Mesothelial cell of epicardium (in vitro differentiated cells): ENCODE measurements at places on chromosomes 2 and 18.

DNA sequence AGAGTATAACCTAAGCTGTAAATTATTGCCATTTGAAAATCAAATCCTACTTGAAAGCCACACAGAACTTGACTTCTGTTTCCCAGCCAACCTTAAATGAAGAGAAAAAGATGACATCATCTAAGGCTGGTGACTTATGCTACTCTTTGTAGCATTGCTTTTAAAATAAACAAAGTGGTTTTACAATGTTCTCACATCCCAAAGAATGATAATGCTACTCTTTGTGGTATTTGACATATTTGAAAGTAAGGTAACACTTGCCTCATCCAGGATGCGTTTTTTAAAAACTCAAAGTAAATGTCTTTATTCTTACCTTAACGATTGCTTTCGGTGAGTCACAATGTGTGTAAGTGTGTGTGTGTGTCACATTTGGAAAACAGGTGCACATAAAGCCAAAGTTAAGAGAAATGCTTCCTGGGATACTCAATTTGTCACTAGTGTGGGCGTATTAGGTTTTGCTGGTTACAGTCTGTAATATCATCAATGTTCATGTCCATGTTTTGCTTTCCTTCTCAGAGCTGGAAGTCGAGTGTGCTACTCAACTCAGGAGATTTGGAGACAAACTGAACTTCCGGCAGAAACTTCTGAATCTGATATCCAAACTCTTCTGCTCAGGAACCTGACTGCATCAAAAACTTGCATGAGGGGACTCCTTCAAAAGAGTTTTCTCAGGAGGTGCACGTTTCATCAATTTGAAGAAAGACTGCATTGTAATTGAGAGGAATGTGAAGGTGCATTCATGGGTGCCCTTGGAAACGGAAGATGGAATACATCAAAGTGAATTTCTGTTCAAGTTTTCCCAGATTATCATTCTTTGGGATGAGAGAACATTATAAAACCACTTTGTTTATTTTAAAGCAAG, 2.6 kb downstream of the PMAIP1 start:
- H3K27me3 ChIP-seq: peaks cover 79% of the 10 kb centered on the region
- peaks cover 8% of the 10 kb centered on the region for H3K36me3 ChIP-seq
- H3K4me3 ChIP-seq: no peak overlapping the region
- peaks cover 16% of the 10 kb centered on the region for H3K4me1 ChIP-seq

GRCh38 chr18:77223221-77223639, 26.4 kb upstream of the GALR1 start:
- no peak overlapping the region for H3K4me3 ChIP-seq
- H3K27ac ChIP-seq: no peak overlapping the region
- DNase-seq: no peak

- H3K27ac ChIP-seq: no peak overlapping the region
- no peak overlapping the region for H3K4me3 ChIP-seq
- H3K36me3 ChIP-seq: no peaks in the 10 kb centered on the region
These were observed 1094.7 kb upstream of the DDX18 start for GRCh38 chr2:116719836-116720235.

- H3K27me3 ChIP-seq: no peaks in the 10 kb centered on the region
- H3K36me3 ChIP-seq: no peaks in the 10 kb centered on the region
- peaks cover 6% of the 10 kb centered on the region for H3K4me1 ChIP-seq
- no peak overlapping the region for H3K27ac ChIP-seq
- DNase-seq: no peak
- no peak overlapping the region for H3K4me3 ChIP-seq
These were observed 363.8 kb downstream of the LRP1B start for GRCh38 chr2:141767051-141767450.

DNA sequence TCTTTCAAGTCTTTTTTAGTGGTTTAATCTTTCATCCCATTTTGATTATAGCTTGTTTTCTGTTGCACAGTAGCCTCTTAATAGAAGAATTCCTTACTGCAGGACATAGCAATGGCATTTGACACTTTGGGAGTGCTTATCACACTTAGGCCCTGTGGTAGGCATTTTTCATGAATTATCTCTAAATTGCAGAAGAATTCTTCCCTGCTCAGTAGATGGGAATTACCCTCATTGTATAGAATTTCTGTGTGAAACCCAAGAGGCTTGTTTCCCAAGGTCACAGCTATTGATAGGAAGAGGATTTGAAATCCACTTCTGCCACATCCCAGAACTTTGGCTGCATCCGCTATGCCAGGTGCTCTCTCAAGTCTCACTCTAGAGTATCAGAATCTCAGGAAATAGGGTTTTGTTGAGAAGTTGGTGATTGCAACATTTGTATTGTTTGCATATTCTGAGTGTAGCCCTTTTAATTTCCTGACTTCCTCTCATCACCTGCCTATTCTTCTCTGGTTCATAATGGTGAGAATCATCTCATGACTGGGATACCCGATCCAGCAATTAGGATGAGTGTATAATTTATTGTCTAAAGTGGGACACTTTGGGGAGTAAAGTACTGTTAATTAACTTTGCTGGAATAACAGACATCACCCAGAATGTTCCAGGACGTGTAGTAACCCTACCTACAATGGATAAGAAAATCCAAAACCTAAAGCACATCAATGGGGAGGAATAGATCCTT, 255.2 kb upstream of the RASGRP3 start:
- H3K36me3 ChIP-seq: peaks cover 14% of the 10 kb centered on the region
- no peak overlapping the region for H3K4me3 ChIP-seq
- H3K4me1 ChIP-seq: peaks cover 13% of the 10 kb centered on the region
- no peaks in the 10 kb centered on the region for H3K27me3 ChIP-seq
- DNase-seq: no peak
- H3K27ac ChIP-seq: no peak overlapping the region

- H3K27me3 ChIP-seq: peaks cover 15% of the 10 kb centered on the region
- H3K4me1 ChIP-seq: peaks cover 8% of the 10 kb centered on the region
- no peak for DNase-seq
These were observed 77.4 kb upstream of the NPAS2 start for GRCh38 chr2:100742277-100743254.

DNA sequence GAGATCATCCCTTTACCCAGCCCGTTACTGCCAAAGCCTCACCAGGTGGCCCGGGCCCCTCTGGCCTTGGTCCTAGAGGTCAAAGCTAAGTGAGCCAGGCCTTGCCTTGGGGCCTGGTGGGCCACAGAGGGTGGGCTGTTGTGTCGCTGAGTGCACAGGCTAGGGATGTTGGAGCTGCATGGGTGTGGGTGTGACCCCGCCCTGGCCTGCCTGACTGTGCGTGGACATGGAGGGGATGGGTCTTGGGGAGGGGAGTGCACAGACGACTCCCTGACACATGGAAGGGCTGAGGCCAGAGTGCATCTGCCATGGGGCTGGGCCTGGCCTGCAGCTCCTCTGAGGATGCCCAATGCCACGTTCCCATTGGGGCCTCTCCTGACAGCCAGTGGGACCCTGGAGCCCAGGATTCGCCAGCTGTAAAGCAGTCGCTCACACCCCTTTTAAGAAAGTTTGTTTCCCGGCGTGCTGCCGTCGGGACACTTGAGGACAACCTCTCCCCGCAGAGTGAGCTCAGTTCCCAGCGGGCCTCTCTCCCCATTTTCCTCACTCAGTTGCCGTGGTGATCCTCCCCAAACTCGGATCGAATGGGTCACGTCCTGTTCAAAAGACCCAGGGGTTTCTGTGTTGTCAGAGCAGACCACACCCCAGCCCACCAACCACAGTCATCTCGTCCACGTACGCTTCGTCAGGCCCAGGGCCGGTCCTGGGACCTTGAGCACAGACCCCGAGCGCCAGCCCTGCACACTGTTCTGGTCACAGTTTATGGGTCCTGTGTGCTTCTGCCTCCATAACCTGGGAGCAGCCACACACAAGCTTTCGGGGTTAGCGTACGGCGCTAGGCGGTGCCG, 93.5 kb downstream of the NFATC1 start:
- peaks cover 10% of the 10 kb centered on the region for H3K4me1 ChIP-seq
- no peak overlapping the region for H3K27ac ChIP-seq
- no peaks in the 10 kb centered on the region for H3K36me3 ChIP-seq
- no peak for DNase-seq
- H3K4me3 ChIP-seq: no peak overlapping the region
- H3K27me3 ChIP-seq: no peaks in the 10 kb centered on the region

- no peak overlapping the region for H3K4me3 ChIP-seq
- H3K27ac ChIP-seq: no peak overlapping the region
- no peak for DNase-seq
- H3K4me1 ChIP-seq: no peaks in the 10 kb centered on the region
- no peaks in the 10 kb centered on the region for H3K27me3 ChIP-seq
These were observed 193.9 kb downstream of the FIGN start for GRCh38 chr2:163541943-163542342.

GRCh38 chr2:175855236-175855635, 146.8 kb downstream of the LNPK start:
- no peak overlapping the region for H3K27ac ChIP-seq
- no peaks in the 10 kb centered on the region for H3K36me3 ChIP-seq
- no peak for DNase-seq
- H3K4me1 ChIP-seq: peaks cover 18% of the 10 kb centered on the region
- H3K27me3 ChIP-seq: no peaks in the 10 kb centered on the region
- no peak overlapping the region for H3K4me3 ChIP-seq

DNA sequence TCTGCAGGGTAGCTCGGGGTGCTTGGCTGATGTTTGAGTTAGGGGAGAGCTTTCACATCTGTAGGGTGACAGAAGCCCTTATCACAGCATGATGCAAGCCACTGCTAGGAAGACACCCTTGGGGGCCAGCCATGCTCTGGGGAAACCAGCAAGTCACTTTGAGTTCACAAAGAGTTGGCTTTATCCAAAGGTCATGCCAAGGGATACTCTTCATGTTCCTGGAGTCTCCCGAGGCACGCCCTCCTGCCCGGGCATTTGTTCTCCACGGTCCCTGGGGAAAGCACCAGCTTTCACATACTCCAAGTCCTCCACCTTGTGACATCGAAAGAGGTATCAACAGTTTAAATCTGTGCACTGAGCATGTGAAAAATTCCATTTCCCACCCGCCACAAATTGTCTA, 227.7 kb downstream of the VAPA start:
- peaks cover 35% of the 10 kb centered on the region for H3K4me1 ChIP-seq
- H3K36me3 ChIP-seq: no peaks in the 10 kb centered on the region
- H3K27ac ChIP-seq: peak overlapping the region; percentile 60
- H3K4me3 ChIP-seq: no peak overlapping the region

GRCh38 chr2:74262681-74263080, 64.3 kb downstream of the MTHFD2 start:
- H3K36me3 ChIP-seq: no peaks in the 10 kb centered on the region
- H3K4me1 ChIP-seq: peaks cover 14% of the 10 kb centered on the region
- H3K27ac ChIP-seq: no peak overlapping the region

DNA sequence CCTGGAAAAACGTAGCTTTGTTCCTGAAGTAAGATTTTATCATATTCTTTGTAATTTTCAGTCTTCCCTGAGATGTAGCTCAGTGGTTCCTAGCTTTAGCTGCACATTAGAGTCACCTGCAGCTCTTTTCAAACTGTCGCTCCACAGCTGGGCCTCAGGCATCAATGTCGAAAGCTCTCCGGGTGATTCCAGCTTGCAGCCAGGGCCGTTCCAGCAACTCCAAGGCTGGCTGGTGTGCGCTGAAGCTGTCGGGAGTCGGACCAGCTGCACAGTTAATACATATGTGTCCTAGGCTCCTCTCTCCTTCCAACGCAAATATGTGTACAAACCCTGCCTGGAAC, 609 bp upstream of the ZNF2 start:
- H3K36me3 ChIP-seq: no peaks in the 10 kb centered on the region
- H3K27me3 ChIP-seq: no peaks in the 10 kb centered on the region
- H3K4me1 ChIP-seq: peaks cover 27% of the 10 kb centered on the region
- no peak for DNase-seq
- H3K4me3 ChIP-seq: peak overlapping the region; percentile 94

DNA sequence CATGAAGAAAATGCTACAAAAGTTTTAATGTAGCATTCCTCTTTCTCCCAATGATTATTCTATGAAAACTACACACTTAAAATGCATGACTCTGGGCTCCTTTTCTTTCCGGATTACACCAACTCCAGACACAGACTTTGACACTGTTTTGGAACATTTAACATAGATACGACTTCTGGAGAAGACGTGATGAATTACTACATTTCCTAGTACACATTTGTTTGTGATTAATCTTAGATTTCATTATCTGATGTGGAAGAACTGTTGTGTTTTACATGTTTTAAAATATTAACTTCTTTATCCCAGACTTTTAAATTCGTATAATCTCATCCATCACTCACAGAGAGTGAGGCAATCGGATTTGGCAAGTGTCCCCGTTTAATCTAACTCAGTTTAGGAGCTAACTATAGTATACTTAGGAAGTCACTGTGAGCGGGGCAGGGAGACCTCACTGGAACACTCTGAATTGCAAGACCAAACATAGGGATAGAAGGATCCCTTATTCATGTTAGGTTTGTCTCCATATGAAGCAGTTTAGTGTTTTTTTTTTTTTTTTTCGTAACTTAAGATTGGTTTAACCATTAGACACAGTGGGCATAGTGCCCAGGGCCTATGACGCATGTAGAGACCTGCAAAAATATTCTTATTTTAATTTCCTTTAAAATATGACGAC, 66.7 kb downstream of the PDE1A start:
- no peaks in the 10 kb centered on the region for H3K36me3 ChIP-seq
- H3K27ac ChIP-seq: peak overlapping the region; percentile 68
- no peak for DNase-seq
- H3K4me1 ChIP-seq: peaks cover 15% of the 10 kb centered on the region
- no peaks in the 10 kb centered on the region for H3K27me3 ChIP-seq

GRCh38 chr2:180910831-180911665, 69.4 kb upstream of the UBE2E3 start:
- DNase-seq: no peak
- H3K4me3 ChIP-seq: no peak overlapping the region
- H3K27me3 ChIP-seq: no peaks in the 10 kb centered on the region
- H3K36me3 ChIP-seq: no peaks in the 10 kb centered on the region
